ENCODE measurements at places on chromosomes 11 and 22. TPM values are rescaled to one million over a fixed set of nuclear protein-coding genes. Genes with fewer than 3 reads are reported as not detected.
A peak's percentile ranks its signal among the peaks of the same experiment; 100 is the strongest.

- no peak for DNase-seq
Observed at GRCh38 chr22:45105281-45105702, 58.4 kb upstream of the NUP50 start.

DNA sequence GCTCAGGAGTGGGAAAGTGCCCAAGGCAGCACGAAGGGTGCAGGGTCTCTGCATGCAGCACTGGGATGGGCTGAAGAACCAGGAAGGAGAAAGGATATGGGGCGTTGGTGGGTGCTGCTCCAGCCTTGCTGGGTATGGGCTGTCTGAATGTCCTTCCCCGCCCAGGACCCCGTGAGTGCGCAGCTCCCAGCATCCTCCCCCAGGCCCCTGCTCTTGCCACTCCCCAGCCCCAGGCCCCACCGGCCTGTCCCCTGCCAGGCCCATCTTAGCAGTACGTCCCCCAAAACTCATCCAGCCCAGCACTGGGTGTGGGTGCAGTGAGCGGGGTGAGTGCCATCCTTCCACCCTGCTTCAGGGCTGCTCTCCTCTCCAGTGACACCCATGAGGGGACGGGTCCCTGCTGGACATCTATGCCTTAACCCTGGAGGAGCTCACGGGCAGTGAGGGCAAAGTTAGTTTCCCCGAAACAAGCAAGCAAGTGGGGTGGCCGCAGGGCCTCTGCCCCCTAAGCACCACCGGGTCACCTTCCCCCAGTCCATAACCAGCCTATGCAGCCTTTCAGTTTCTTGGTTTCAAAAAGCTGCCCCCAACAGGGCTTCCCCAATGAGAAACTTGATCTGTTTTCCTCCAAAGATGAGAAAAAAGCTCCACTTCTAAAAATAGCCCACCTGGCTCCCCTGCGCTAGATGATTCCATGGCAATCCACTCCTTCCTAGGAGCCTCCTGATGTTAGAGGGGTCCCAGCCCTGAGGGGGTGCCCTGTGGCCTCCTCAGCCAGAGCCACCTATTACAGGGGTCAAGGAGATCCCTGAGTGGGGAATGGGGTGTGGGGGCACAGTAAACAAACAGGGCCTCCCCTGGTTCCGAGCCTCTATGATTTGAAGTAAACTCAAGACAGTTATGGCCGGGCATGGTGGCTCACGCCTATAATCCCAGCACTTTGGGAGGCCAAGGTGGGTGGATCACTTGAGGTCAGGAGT lies 103.8 kb downstream of the MORC2 start:
- DNase-seq, result no peak

DNA sequence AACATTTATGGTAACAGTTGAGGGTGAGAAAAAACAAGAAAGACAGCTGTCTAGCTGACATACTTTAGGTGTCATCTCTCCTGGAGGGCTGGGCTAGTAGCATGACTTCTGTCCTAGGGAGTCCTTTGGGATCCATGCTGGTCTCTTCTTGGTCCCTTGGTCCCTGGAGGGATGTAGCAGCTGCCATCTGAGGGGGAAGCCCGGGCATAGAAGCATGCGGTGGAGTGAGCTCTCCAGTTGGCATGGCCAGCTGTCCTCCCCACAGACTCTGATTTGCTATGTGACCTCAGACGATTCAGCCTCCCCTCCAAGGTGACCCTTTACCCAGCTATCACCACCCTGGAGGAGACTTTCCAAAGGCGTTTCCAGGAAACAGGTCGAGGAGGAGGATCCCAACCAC lies 28.7 kb downstream of the POU2F3 start:
- no peak for DNase-seq

The SEPTIN5 gene
- total RNA-seq, result 3.9 TPM

GRCh38 chr11:10746871-10747270 lies 4.2 kb upstream of the CTR9 start:
- DNase-seq, result no peak

DNA sequence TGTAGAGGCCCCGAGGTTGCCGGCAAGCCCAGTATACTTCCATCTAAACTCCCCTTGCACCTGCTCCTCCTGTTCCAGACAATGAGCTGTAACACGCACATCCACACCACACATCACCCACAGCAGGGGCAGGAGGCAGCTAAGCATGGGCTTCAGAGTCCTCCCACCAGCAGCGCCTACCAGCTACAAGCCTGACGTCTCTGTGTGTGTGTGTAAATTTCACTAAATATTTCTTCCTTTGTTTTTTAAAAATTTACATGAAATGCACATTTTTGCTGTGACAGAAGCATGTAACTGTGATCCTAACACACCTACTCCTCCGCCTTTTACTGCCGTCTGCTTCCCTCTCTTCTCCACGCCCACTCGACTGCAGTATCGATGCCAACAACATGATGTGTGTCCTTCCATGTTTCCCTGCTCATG lies 29.4 kb upstream of the PACSIN2 start:
- no peak for DNase-seq

GRCh38 chr22:25364281-25364680 lies 144.8 kb downstream of the CRYBB2 start:
- no peak for DNase-seq

The CHST1 gene
- total RNA-seq, result 0.65 TPM

GRCh38 chr11:75815345-75816168 lies 547 bp downstream of the UVRAG start:
- DNase-seq, result no peak

The YAP1 gene
- 84.8 TPM for total RNA-seq

The INS gene
- not detected for total RNA-seq

DNA sequence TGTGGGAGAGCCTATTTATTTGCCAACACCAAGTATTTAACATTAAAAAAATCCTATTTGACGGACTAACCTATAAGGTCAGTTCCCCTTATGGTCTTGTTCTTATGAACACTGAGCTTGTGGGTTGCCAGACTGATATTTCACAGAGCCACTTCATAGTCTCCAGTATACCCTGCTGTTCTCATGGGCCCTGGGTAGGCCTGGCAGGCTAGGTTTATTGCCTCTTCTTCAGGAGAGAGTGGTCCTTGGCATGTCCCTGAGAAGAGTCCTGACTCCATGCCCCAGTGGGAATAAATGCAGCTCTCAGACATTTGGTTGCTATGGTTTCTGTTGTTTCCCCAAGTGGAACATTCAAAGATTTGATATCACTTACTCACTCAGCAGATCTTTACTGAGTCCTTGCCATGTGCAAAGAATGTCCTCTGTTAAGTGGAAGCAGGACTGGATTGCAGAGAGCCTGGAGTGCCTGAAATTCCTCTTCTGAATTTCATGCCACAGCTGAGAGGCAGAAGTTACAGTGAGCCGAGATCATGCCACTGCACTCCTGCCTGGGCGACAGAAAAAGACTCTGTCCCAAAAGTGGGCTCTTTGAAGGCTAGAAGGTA lies 15.7 kb downstream of the SLC5A1 start:
- DNase-seq, result peak; percentile 38

DNA sequence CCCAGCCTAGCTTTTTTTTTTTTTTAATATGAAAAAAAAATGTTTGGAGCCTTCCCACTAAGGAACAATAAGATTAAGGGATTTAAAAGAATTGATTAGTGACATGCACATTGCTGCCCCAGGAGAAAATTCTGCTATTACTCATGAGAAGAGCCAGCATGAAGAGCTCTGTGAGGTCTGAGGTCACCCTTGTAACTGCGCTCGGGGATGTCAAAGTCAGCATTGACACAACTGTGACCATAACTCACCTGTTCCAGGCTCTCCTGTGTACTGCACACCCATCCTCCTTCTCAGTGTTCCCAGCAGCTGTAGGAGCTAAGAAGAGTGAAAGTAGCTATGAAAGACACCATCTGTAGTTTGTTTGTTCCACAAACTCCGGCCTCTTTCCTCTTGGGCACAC lies 109.8 kb upstream of the FGF3 start:
- DNase-seq, result no peak

DNA sequence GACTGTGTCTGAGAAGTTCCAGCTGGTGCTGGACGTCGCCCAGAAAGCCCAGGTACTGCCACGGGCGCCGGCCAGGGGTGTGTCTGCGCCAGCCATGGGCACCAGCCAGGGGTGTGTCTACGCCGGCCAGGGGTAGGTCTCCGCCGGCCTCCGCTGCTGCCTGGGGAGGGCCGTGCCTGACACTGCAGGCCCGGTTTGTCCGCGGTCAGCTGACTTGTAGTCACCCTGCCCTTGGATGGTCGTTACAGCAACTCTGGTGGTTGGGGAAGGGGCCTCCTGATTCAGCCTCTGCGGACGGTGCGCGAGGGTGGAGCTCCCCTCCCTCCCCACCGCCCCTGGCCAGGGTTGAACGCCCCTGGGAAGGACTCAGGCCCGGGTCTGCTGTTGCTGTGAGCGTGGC lies 47.9 kb downstream of the GRAMD4 start:
- DNase-seq, result no peak

DNA sequence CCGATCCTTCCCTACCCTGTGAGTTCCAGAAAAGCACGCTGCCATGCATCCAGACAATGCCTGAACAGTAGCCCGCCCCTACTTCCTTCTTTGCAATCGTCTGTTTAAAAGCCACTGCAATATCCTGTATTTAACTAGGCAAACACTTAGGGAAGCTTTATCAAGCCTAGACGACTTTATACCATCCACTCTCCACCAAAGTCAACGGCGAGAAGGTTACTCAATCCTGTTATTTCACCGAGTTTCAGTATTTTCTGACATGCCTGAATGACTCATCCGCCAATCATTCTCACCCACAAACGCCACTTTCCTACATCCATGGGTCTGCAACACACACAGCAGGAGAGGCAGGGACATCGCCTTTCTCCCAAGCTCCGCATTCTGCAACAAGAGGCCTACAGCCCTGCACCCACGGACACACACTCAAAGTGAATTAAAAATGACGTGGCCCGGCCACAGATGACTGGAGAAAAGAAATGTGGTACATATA lies 9.3 kb downstream of the CELSR1 start:
- DNase-seq, result peak; percentile 85

The LIN7C gene
- 23.5 TPM for total RNA-seq

The INTS4 gene
- total RNA-seq, result 24.5 TPM

DNA sequence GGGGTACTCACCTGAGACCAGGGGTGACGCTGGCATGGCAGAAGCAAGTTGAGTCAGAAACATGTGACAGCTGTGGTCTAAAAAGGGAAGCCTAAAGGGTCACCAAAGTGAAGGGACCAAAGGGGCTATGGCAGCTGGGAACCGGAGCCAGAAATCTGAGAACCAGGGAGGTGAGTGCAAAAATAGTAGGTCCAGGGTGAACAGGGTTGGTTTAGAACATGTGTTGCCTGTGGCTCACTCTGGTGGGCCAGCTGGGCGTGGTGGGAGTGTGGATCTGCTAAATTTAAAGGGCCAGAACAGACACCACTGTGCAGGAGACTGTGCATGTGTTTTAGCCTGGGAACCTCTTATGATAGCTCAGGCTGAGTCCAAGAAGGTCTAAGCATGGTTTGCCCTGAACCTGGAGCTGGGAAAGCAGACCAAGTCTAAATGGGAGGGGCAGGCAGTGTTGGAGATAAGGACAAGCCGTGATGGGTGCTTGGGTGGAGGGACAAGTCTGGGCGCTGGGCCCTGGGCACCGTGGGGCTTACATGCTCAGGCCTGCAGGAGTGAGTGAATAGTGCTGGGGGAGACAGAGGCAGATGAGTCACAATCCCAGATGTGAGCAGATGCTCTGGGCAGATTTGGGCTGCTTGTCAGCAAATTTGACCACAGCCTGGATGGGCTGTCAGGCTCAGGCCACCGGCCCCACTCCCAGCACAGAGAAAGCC lies 41.4 kb upstream of the ZBED5 start:
- no peak for DNase-seq

DNA sequence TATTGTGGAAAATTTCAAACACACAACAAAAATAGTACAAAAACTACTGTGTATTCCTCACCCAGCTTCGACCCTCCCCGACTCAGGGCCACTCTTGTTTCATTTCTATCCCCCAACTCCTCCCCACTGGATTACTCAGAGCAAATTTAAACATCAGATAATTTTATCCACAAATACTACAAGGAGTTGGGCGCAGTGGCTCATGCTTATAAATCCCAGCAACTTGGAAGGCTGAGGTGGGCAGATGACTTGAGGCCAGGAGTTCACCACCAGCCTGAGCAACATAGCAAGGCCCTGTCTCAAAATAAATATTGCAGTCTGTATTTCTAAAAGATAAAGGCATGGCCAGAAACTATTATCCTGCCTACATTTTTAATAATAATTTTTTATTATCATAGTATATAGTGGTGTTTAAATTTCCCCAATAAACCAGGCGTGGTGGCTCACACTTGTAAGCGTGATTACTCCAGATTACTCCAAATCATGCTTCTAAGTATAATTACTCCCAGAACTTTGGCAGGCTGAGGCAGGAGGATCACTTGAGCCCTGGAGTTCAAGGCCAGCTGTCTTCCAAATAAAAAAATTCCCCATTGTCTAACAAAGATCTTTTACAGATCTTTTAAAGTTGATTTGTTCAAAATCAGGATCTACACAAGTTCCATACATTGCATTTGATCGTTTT lies 39.8 kb downstream of the LRRC32 start:
- no peak for DNase-seq

The TMPRSS4 gene
- total RNA-seq, result 13.3 TPM

The RFPL2 gene
- not detected for total RNA-seq

The CASP1 gene
- total RNA-seq, result not detected

- DNase-seq, result no peak
Observed at GRCh38 chr22:28791841-28792490, 8.4 kb downstream of the XBP1 start.

GRCh38 chr22:44782363-44782963 lies 30.1 kb downstream of the ARHGAP8 start:
- no peak for DNase-seq

DNA sequence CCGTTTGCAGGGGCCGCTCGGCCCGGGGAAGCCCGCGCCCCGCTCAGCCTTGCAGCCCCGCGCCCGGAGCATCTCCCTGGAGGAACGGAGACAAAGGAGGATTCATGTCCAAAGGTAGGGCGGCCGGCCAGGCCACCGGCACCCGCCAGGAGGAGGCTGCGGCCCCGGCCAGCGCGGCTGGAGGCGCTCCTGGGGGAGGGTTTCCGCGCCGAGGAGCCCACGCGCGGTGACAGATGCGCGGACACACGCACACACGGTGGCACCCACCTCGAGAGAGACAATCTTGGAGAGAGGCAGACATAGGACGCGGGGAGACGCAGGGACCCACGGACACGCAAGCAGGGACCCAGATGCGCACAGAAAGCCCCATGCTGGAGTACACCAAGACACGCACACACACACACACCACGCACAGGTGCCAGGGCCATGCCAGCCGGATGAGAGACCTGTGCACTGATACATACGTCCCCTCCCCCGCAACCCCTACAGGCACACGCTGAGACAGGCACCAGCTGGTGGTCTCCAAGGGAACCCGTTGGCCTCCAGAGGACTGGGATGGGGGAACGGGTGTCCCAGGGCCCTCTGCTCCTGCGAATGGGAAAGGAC lies 7.8 kb downstream of the SEPTIN3 start:
- no peak for DNase-seq

DNA sequence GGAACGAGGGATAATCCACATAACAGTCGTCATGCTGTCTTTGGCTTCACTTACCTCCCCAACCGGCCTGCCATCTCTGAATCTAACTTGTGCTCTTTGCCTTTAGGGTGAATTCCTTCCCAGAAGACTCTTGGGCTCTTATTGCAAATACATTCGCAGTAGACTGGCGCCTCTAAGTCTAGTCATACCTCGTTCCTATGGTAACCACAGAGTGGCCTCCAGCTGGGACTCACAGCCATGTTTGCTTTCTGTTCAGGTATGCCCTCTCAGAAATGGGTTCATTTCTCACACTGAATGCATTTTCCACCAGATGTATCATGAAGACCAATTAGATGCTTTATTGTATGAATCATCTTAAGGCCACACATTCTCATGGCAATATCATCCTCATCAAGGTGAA lies 112.7 kb downstream of the FAR1 start:
- no peak for DNase-seq

Data from epithelial cell of proximal tubule (primary cell).